Right forelimb (tissue), 1 donor: ENCODE measurements at places on chromosomes 5 and 9.

DNA sequence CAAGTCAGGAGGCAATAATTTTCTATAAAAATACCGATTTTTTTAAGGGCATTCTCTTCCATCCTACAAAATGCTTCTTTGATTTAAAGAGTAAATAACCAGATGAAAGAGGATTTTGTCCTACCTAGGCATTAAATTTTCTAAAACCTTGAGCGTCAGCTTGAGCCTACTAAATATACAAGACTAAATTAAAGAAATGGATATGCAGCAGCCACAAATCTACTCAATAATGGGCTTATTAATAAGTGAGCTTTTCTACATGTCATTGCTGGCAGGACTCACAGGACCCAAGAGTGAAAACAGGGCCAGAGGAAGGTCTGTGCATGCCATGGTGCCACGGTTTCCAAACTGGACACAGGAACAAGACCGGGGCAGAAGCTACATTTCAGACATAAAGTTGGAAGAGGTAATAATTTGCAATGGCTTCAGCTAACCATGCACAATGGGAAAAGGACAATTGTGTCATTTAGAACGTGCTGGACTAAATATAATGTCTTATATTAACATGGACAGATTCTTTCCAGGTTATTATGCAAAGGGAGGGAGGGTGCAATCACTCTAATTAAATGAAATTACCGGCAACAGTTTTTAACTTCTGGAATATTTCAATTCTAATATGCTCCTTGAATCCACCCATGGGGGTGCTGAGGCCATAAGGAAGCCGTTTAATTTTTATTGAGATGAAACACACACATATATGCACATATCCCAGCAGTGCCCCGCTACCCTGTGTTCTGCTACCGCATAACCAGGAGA, 5.2 kb downstream of the WHRN start:
- no peak for DNase-seq

DNA sequence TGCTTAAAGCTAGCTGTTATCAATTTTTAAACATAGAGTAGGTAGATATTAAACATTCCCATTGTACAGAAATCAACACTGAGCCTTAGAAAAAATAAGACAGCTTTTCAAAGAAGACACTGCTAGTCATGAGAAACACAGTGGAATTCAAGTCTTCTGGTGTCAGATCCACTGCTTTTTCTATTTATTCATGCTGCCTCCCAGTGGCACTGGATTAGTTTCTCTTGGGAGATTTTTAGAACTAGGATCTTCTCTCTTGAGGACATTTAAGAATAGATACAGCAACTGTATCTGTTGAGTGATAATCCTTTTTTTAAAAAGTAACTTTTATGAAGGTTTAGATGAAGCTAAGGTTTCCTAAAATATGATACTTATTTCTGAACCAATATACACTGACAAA, 1635.4 kb upstream of the C9orf72 start:
- DNase-seq, result no peak

GRCh38 chr5:112348387-112348786, 70.7 kb downstream of the EPB41L4A start:
- DNase-seq, result no peak

- no peak for DNase-seq
These were observed 51.1 kb downstream of the GCNT1 start for GRCh38 chr9:76510041-76510440.

DNA sequence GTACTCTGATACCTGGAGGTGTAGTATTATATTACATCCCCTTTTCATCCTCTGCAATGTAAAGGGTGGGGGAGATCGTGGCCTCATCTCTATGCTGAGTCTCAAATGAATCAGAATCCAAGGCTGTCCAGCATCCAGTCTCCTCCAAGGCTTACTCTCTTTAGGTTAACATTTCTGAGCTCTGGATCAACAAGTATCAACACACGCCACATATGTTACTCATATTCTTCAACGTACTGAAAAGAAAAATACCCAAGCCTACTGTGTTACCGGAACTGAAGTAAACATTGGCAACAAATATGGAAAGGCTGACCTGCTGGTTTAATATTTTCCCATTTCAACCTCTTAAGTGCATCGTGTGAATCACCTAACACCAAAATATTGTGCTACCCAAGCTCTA, 241.8 kb downstream of the GAS1 start:
- DNase-seq, result no peak

DNA sequence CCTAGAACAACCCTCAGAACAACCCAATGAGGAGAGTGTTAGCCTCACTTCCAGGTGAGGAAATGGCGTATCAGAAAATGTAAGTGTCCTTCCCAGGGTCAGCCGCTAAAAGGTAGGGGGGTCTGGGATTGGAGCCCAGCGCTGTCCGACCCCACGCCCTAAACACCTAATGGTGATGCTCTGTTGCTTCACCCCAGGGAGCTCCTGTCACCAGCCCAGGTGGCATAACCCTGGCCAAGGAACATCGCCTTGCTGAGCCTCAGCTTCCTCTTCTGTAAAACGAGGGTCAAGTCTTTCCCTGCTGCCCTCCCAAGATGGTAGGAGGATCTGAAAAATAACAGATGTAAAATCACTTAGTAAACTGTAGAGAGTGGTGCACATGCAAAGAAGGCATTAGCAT, 132.5 kb downstream of the PAX5 start:
- DNase-seq, result no peak

GRCh38 chr9:90097237-90097636, 492.4 kb downstream of the GADD45G start:
- no peak for DNase-seq

DNA sequence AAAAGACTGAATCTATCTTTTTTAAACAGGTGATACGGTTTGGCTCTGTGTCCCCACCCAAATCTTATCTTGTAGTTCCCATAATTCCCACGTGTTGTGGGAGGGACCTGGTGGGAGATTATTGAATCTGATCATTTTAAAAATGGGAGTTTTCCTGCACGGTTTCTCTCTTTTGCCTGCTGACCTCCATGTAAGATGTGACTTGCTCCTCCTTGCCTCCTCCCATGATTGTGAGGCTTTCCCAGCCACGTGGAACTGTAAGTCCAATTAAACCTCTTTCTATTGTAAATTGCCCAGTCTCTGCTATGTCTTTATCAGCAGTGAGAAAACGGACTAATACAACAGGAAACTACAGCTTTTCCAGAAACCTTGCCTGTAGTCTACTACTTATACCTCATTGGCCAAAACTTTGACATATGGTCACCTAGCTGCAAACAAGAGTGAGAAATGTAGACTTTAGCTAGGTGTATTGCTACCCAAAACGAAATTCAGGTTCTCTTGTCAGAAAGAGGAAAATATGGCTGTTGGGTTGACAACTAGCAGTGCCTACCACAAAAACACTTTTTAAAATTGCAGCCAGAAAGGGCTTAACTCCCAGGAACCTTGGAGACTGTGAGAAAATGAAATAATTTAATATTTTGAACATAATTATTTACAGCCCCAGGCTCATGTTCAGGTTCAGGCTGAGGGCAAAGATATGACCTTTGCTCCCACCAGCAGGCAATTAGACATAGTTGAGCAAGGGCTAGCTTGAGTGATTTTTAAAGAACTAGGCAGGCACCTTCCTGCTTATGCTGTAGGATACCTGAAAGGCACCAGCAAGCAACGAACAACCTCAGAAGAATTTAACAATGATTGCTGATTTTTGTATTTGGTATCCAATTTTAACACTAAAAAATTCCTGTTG, 7.4 kb upstream of the AGGF1 start:
- no peak for DNase-seq
